ENCODE measurements at places on chromosomes 6 and 20.

DNA sequence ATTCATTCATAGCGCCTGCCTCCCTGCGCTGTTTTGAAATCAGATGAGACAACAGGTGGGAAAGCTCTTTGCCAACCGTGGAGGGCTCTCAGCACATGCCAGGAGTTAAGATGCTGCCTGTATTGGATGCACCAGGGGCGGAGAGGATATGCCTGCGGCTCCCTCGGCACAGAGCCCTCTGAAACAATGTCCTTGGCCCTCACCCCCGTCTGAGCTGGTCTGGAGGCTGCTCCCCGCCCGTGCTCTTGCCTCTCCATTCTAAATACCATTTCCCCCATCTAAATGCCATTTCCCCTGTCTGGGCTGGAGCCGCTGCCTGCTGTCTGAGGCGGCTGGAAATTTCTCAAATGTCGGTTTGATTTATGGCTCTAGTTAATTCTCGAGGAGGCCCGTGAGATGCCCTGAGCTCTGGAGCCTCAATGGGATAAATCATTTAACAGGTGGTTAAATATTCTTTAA lies 50.8 kb upstream of the MLN start:
- DNase-seq: no peak

- DNase-seq: no peak
Observed at GRCh38 chr6:24997231-24997630, 61.5 kb upstream of the RIPOR2 start.

GRCh38 chr6:168597471-168597875 lies 156.5 kb downstream of the SMOC2 start:
- no peak for DNase-seq

DNA sequence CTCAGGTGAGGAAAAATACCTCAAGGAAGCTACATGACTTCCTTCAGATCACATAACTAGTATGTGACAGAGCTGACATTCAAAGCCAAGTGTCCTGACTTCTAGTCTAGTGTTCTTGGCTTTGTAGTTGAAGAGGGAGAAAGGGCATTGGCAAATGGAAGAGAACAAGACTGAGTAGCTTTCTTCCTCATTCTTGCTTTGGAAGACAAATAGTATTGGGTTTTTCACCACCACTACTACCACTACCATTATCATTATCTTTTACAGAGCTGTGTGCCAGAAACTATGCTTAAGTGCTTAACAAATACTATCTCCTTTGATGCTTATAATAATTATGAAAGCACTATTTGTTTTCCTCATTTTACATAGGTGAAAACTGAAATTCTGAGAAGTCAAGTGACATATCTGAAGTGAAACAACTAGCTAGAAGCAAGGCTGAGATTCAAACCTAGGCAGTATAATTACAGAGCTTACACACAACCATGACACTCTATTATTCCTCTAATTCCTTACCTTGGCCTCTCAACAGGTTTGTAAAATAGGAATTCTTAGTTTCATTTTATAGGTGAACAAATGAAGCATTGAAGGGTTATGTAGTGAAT lies 6.8 kb downstream of the ACSS2 start:
- no peak for DNase-seq

- no peak for DNase-seq
Observed at GRCh38 chr6:128114164-128114563, 213.3 kb upstream of the THEMIS start.

DNA sequence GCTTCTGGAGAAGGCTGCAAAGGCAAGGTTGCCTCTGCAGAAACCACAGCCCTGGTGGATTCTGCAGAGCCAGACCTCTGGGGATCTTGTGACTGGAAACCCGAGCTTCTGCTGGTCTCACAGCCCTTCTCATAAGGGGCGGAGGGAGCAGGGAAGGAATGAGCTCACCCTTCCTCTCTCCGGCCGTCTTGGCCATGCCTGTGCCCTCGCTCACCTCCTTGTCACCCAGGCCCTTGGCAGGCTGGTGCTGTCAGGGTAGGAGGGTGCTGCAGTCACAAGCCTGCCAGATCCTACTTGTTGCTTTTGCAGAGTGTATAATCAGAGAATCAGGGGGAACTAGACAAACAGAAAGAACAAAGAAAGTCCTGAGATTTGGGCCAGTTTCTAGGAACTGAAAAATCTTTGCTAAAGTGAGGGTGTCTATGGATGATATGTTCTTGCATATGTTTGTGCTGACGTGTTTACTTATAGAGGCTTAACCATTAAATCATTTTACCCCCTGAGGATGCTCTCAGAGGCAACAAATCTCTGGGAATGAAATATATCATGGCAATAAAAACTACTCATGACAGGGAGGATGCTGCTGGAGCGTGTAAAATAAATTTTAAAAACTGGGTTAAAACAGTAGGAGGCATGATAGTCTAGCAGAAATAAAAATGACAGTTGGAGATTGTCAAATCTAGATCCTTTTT lies 244.9 kb upstream of the SOX4 start:
- no peak for DNase-seq

GRCh38 chr20:60062431-60063047 lies 104.3 kb downstream of the CDH26 start:
- DNase-seq: no peak

DNA sequence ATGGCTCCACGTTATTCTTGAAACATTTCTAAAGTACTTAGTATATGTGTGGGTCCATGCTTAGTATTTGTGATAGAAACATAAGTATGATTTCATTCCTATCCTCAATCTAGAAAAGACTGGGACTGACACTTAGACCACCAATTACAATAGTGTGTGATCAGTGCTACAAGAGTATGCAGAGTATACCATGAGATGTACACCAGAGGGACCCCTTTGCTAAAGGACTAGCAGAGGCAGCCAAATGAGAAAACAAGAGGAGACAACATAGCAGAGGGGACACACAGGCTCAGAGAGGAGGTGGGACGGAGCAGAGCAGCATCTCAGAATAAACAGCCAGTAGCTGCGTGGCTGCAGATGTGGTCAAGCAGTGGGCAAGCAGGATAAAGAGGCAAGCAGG lies 21.0 kb downstream of the RMND1 start:
- no peak for DNase-seq

DNA sequence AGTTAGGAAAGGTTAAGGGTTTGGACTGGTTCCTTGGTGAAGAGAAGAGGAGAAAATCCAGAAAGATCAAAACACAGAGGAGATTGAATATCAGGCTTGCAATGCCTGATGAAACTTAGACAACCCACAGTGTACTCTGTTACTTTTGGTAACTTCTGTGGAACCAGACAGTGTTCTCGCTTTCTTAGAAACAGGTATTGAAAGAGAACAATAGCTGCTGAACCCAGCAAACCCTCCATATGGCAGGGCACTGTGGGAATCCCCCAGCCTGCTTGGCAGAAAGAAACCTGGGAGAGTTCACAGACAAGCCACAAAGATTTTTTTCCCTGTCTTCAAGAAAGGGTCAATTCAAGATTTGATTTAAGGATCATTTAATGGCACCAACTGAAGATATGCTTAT lies 342.8 kb downstream of the FOXA2 start:
- DNase-seq: no peak

GRCh38 chr6:30834646-30835045 lies 49.7 kb upstream of the DDR1 start:
- DNase-seq: no peak

DNA sequence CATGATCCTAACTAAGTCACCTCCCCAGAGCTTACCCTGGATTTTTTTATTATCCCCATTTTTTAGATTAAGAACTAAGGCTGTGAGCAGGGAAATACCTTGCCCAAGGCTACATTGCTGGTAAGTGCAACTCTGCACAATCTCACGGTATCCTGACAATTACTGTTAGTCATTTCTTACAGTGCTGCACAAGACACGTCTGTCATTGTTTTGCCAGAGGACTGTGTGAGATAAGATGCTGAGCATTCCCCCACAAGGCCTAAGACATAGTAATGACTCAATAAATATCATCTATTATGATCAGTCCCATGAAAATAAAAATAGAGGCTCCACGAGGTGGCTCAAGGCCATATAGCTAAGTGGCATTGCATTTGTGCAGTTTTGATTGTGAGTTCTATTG lies 21.0 kb downstream of the PFDN4 start:
- DNase-seq: no peak

DNA sequence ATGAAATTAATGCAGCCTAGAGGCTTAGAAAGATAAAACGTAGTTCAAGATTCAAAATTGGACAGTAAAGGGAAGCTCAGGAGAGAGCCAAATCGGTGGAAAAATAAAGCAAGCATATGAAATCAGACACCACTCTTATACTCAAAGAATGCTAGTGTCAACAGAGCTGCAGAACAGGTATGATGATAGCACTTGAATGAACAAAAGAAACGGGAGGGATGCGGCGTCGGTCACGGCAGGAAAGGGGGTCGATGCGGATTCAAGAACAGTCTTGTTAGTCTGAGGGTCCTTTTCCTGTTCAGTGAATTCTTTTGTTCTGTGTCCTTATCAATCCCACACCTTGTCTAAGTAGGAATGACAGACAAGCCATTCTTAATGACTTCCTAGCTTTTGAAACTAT lies 114.4 kb downstream of the FOXC1 start:
- DNase-seq: no peak

Data from K562 (cell line).